ENCODE measurements at places on chromosomes 3 and 15.

DNA sequence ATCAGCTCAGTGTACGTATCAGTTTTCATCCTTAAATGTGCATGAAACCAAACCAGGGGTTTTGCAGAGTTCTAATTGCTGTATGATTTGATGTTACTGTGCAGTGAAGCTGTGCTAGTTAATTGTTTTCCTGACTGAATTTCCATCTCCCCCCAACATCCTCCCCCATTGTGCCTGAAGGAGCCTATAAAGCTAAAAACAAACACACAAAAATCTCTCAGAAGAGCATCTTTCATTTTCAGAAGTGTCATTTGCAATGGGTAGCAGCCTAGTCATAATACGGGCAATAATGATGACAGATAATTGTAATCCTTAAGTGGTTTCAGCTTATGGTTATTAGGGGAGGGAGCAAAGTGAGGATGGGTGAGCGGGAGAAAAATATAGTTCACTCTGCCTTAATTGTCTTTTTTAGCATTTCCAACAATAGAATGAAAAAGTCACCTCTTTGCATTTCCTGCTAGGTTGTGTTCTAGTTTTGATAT lies 207.9 kb upstream of the TBL1XR1 start:
- DNase-seq = no peak

DNA sequence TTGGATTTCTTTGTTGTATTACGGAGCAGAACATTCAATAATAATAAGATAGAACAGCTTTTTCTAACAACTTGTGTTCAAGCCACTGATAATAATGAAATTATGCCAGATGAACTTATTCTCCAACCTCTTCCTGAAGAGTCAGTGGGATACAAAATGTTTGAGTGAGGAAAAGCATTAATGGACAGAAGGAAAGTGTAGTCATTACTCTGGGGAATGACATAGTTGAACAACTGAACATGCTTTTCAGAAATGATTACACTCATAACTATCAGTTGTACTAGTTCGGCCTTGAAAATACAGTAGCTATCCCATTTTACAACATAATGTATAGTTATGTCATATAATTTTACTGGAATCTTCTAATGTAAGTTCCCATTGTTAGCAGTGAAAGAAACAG lies 55.9 kb downstream of the ALCAM start:
- no peak for DNase-seq

DNA sequence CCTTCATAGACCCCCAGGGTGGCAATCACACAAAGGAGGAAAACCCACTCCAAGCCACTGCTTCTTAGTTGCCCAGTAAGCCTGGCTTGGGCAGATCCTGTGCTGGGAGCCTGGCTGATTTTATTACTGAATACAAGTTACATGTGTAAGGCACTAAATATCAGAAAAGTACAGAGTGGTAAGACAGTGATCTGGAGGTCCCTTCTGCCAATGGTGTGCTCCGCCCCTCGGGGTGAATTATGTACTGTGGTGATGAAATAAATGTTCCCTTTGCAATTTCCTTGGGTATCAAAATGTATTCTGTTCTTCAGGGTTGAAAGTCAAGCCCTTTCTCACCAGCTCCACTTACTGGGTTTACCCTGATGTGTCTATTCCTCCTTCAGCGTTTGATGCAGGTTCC lies 38.8 kb downstream of the EID1 start:
- no peak for DNase-seq

DNA sequence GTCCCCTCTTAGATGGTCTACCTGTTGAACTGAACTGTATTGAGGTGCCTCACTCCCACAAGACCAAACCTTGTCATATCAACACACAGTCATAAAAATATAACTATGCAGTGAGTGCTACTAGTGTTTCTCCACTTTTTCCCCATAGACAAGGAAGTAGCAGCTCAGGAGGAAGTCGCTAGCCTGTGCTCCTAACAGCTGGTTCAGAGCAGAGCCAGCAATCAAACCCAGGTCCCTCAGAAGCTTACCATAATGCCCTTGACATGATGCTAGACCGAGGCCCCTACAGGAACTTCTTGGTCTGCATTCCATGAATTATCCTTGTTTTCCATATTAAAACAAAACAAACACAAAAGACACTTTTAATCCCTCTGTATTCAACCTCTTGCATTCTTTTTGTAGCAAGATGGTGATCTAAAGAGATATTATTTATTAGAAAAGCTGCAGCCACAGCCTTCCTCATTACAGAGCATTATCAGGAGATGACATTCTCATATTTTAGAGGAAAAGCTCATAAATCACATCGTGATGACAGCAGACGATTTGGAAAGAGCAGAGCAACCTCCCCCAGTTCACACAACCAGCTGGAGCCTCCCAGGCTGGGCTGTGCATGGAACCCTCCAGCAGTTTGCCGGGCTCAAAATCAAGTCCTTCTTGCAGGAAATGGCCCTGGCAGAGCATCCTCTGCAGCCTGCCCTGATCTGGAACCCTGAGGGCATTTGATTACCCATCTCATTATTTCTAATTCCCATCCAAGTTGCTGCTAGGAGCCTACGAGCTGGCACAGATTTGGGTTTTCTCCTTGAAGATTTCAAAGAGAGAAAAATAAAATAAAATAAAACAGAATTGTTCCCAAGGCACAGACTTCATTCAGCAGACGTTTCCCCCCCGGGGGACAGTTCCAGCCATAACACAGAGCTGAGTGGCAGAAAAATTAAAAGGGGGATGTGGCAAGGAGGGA lies 118.8 kb downstream of the SRGAP3 start:
- peak; percentile 59 for DNase-seq

- no peak for DNase-seq
Measured at GRCh38 chr3:55042591-55042990, 114.7 kb upstream of the LRTM1 start.

- no peak for DNase-seq
Measured at GRCh38 chr3:150057227-150057626, 86.5 kb upstream of the PFN2 start.

DNA sequence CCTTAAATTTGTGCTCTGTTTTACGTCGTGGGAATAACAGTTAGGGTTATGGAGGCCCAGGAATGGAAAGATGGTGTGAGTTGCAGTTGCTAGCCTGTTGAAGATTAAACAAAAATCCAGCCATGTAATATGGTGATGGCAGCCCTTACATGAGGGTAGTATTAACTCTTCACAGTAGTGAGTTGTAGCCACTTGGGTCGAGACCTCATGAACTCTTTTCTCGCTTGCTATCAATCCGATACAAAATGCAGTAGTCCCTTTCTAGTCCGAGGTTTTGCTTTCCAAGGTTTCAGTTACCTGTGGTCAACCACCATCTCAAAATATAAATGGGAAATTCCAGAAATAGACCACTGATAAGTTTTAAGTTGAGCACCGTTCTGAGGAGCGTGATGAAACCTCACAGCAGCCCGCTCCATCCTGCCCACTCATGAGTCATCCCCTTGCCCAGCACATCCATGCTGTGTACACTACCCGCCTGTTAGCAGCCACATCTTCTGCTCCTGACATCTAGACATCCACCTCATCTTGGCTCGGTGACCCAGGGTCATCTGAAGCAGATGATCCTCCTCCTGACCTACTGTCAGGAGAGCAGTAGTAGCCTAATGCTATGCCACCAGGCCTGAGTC lies 177.9 kb downstream of the CDIN1 start:
- no peak for DNase-seq

DNA sequence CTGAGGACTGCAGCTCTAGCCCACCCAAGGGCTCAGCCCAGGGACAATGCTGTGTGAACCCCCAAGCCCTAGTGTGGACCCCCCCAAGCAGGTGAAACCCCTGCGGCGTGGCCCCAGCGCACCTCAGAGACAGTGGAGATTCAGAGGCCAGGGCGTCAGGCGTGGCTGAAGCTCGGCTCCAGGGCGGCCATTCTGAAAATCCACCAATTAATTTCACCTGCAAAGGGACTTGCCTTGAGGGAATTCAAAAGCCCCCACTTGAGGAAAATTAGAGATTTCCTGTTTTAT lies 148.3 kb downstream of the NSMCE3 start:
- no peak for DNase-seq

DNA sequence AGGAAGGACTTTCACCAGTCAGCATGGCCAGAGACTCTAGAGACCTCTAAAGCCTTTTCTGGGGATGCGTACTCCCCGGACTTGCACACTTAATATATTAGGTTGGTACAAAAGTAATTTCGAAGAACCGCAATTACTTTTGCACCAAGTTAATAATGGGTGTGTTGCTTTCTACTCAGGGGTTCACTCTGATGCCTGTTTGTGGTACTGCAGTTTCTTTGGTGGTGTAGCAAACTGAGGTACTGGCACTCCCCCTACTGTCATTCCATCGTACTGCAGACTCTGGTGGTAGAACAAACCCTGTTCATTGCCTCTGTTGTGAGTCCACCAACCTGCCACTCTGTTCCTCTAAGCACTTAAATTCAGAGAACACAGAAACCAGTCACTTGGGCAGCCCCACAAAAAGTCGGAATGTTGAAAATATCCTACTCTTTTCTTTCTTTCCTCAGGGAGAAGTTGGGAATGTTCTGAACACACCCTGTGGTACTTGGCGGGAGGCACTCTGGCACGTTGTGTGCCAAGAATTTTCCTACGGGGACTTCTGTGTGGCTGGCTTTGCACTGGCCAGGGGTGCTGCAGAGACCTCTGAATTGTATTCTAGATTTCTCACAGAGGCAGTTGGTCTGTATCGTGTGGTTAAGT lies 46.3 kb downstream of the GABRG3 start:
- DNase-seq = peak; percentile 57

DNA sequence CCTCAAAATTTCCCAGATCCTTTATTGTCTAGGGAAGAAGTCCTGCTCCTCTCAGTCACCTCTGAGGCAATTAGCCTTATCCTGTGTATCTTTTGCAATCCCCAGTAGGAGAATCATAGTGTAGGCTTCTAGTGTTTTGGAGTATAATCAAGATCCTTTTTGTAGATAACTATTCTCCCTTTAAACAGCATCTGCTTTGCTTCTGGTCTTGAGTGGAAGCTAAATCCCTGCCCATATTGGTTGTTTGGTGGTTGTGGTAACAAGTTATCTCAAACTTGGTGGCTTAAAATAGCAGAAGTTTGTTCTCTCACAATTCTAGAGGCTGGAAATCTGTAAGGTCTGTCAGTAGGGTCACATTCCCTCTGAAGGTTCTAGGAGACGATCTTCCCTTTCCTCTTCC lies 217.5 kb upstream of the RASGRP1 start:
- no peak for DNase-seq

DNA sequence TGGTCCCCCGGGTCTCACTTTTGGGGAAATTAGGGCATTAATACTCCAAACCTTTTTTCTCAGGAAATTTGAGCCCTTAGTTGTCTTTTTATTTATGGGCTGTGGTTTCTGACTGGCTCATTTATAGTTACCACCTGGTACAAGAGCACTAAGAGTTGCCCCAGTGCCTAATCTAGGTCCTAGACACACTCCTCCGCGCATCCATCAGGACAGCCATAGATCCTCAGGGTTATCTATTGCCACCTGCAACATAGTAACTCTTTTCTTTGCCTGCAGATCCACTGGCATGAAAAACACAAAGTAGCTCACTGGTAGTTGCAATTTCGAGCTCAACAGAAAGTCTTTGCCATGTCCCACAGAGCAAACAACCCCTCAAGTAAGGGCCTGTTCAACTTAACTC lies 576.4 kb upstream of the ROBO2 start:
- DNase-seq = no peak

Measured in SK-N-DZ (cell line).